ENCODE measurements at places on chromosomes 4 and X.

GRCh38 chr4:140233791-140234696 is 80.1 kb upstream of the MAML3 start:
- DNase-seq = no peak

DNA sequence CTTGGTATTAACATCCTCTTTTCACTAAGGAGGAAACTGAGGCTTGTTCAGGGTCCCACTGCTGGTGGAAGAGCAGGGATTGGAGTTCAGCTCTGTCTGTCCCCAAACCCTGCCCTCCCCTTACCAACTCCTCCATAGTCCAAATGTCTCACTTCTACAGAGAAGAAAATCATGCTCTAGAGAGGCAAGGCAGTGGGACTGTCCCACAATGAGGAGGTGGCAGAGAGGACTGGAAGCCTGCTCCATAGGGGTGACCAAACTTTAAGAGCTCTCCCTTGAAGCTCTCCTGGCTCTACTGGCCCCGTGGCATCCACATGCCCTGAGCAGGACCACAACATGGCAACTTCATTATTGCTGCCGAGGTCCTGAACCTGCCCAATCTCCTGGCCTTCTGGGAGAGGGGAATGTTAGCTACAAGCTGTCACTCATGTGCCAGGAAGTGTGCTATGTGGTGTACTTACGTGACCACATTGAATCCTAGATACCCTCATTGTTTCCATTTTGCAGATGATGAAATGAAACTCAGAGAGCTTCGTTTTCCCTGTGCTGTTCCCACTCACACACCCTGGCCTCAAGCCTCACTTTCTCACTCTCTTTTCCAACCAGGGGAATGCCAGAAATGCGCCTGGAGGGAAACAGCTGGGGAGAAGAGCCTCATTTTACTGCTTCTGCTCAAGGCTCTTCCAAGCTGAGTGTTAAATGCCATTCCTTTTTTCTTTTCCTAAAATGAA is 71.5 kb downstream of the ANAPC4 start:
- DNase-seq = no peak

- no peak for DNase-seq
Observed at GRCh38 chrX:135629342-135629741, 84.1 kb upstream of the CT45A1 start.

DNA sequence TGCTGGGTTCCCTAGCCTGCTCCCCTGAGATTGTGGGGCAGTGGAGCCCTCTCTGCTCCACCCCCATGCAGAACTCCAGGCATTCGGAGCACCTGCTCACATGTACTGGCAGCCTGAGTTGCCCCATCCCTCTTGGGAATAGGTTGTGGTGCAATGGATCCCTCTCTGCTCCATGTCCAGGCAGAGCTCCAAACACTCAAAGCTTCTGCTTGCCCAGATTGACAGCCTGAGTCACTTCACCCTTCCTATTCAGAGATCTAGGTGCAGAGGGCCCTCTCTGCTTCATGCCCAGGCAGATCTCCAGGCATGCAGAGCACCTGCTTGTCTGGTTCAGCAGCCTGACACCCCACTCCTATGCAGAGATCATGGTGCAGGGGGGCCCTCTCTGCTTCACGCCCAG is 18.6 kb upstream of the TEX13B start:
- DNase-seq = no peak

GRCh38 chr4:78989697-78990270 is 50.5 kb upstream of the PAQR3 start:
- no peak for DNase-seq

- no peak for DNase-seq
Observed at GRCh38 chr4:97367878-97368277, 775.4 kb downstream of the STPG2 start.

GRCh38 chrX:70444326-70444945 is at the start of gene DLG3:
Gene DLG3 (plus strand): TSS chrX:70444835. CDS start chrX:70445202, 367 bp downstream.
- peak; percentile 38 for DNase-seq

DNA sequence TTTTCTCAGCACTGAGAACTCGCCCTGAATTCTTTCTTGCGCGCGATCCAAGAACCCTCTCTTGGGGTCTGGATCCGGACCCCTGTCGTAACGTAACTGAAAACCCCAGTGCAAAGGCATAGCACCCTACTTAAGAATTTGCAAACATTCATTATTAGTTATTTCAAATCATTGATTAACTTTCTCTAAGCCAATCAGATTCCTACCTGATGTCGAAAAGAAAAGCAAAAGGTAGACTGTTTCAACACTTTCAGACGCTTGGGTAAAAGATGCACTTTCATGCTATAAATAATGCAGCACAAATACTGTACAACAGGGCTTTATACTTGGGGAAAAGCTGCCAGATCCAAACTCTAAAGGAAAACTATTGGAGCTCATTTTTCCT is 817 bp upstream of the WDR19 start:
- DNase-seq = no peak

DNA sequence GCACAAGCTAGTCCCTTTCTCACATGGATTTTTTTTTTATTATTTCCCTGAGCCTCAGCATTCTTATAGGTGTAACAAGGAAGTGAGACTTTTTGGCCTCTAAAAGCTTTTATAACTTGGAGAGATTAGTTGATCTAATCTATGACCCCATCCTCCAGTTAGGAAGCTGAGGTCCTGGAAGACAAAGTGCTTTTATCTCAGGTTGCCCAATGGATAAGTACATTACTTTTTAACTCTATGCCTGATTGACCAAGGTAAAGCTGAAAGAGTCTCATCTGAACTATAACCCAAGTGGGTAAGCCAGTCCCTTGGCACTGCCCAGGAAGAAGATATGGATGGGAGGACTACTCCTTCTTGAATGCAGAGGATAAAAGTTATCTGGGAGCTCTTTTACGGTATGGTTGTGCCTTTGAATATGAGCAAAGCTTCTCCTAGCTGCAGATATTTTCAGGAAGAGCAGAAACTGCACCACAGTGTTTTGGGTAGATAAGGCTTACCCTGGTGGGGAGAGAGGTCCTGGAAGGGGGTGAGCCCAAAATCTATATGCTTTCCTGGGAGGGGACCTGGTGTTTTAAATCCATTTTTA is 40.2 kb downstream of the VSIG4 start:
- DNase-seq = peak; percentile 57

- no peak for DNase-seq
Observed at GRCh38 chrX:131977619-131978018, 45.5 kb upstream of the STK26 start.

- DNase-seq = no peak
Observed at GRCh38 chrX:5644776-5645175, 583.9 kb downstream of the NLGN4X start.

- no peak for DNase-seq
Observed at GRCh38 chr4:69875576-69875975, 15.6 kb upstream of the SULT1E1 start.

GRCh38 chr4:148076964-148077363 is 345.1 kb downstream of the ARHGAP10 start:
- no peak for DNase-seq

- no peak for DNase-seq
Observed at GRCh38 chr4:100889401-100889800, 371.6 kb upstream of the EMCN start.

- no peak for DNase-seq
Observed at GRCh38 chr4:98967786-98968329, 27.7 kb upstream of the METAP1 start.

GRCh38 chr4:40058121-40058520 is 1.5 kb downstream of the N4BP2 start:
- DNase-seq = no peak

- no peak for DNase-seq
Observed at GRCh38 chr4:76723373-76723772, 174.6 kb downstream of the SOWAHB start.

GRCh38 chrX:110399497-110399896 is 40.8 kb downstream of the RTL9 start:
- DNase-seq = no peak

- DNase-seq = no peak
Observed at GRCh38 chrX:2342281-2342688, 158.5 kb downstream of the DHRSX start.

DNA sequence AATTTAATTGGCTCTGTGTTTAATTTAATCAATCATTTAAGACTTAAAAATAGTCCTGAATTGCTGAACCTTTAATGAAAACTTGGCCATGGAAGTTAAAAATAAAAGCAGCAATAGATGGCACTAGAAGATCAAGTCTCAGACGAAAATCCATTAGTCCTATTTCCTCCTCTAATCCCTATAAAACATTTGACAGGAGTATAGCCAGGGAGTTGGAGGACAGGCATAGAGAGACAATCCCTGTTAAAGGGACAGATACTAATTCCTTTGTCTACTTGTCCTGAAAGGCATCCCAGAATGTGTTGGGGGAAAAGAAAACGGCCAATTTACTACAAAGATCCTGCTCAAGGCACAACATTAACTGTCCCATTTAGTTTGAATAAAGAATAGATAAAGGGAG is 276.3 kb upstream of the TACR3 start:
- no peak for DNase-seq

DNA sequence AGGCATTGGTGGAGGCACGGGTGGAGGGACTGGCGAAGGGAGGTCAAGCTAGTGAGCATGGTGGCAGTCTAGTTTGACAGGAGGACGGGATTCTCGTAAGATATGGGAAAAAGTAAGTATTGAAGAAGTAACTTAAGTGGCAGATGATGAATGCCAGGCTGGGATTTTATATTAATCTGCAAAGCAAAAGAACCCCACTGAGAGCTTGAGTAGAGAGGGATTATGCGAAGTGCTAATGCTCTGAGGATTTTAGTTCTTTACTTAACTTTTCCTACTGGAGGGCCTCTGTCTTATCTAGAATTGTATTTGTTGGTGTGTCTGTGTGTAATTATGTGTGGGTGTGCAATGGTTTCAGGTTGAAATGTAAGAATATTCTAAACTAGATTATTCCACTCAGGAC is 327.9 kb downstream of the FAT4 start:
- DNase-seq = no peak

GRCh38 chr4:125244848-125245450 is 69.8 kb upstream of the FAT4 start:
- DNase-seq = peak; percentile 3

GRCh38 chr4:36638273-36638811 is 356.9 kb downstream of the DTHD1 start:
- no peak for DNase-seq

- DNase-seq = no peak
Observed at GRCh38 chrX:19256986-19257385, 86.7 kb upstream of the PDHA1 start.

GRCh38 chr4:34309383-34309906 is 1934.9 kb downstream of the ARAP2 start:
- DNase-seq = no peak

DNA sequence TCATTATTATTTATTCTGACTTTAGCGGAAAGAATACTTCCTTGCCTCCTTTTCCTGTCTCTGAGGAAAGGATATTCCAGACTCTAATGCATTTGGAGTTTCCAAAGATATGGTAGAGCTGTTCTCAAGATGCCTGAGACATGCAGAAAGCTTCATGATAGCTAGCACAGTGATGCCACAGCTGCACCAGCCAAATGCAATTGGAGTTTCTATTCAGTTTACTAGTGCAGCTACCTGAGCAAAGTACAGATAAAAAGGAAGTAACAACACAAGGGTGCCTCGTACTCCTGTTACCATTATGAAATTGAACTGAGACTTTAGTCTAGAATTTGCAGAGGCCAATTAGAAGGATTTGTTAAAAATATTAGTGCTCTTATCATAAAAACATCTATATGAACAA is 57.5 kb upstream of the PARM1 start:
- DNase-seq = no peak

- DNase-seq = no peak
Observed at GRCh38 chr4:105807496-105807895, 87.8 kb upstream of the NPNT start.

DNA sequence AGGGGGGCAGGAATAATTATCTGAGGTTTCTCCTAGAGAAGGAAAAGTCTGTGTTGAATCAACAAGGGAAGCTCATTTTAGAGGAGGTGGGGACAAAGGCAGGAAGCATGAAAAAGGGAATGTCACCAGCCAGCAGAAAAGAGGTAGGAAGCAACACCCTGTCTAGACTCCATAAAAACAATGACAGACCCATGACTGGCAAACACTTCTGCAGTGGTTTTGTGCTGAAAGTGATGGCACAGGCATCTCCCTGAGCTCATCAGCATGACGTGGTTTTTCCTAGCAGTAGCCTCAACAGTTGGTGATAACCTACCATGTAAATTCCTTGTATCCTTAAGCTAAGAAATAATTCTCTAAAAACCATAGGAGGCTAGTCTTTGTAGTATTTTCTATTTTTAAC is 110.7 kb upstream of the GALNT7 start:
- DNase-seq = no peak

GRCh38 chr4:56739066-56739777 is 58.1 kb upstream of the HOPX start:
- DNase-seq = no peak

GRCh38 chr4:177401658-177402273 is 40.5 kb downstream of the AGA start:
- no peak for DNase-seq

GRCh38 chr4:149173241-149174013 is 642.2 kb downstream of the IQCM start:
- DNase-seq = no peak

- peak; percentile 79 for DNase-seq
Observed at GRCh38 chr4:37452952-37453280, 208.4 kb downstream of the NWD2 start.

GRCh38 chr4:7462509-7462971 is 27.8 kb upstream of the PSAPL1 start:
- DNase-seq = no peak

- DNase-seq = peak; percentile 27
Observed at GRCh38 chr4:41360214-41360920, 103.6 kb downstream of the UCHL1 start.

- DNase-seq = no peak
Observed at GRCh38 chrX:67723580-67724351, 179.9 kb downstream of the AR start.

DNA sequence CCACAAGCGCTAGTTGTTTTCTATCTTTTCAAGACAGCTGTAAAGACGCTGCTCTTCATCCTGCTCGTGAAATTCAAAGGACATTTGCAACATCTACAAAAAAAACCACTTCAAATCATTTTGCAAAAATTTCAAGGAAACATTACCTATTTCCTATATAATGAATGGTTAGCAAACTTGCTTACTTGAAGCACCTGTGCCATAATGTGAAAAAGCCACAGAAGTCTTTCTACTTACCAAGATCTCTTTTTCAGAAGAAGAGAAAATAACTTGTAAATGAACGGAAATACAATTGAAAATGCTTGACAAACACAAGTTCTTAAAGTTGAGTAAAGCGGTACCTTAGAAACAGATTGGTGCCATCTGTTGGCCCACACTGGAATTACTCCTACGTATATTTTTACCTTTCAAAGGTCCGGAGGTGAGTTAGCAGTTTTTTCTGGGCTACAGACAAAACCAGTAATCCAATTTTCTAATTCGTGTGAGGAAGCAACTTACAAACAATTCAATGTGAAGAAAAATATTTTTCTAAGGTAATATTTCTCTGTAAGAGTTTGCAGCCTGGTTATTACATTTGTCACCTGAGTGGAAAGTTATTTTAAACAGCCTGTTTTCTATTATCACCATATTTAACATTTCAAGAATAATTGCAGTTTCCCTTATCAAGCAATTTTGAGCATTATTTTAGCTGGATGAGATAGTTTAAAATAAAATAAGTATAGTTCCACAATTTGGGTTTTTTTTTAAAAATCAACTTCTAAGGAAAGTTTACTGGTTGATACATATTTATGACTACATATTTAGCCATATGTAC is at the start of gene TLR6:
Gene TLR6 (minus strand): TSS at position 294 of the 814 bp plus-strand sequence. CDS start 27,344 bp downstream, outside the sequence.
- DNase-seq = peak; percentile 91

- DNase-seq = no peak
Observed at GRCh38 chr4:3244747-3245146, 4.2 kb upstream of the MSANTD1 start.

GRCh38 chrX:30812326-30812725 is 76.7 kb downstream of the TAB3 start:
- peak; percentile 24 for DNase-seq

All from KBM-7 (cell line).